ENCODE measurements at places on chromosomes 3 and 15. TPM values are rescaled to one million over a fixed set of nuclear protein-coding genes. Genes with fewer than 3 reads are reported as not detected.

The AHSG gene
- not detected for polyA plus RNA-seq

GRCh38 chr3:64088408-64089205 is 65.3 kb upstream of the PSMD6 start:
- no peaks in the 10 kb centered on the region for H3K27me3 ChIP-seq
- DNase-seq = no peak
- no peaks in the 10 kb centered on the region for H3K36me3 ChIP-seq

- DNase-seq = no peak
- no peak overlapping the region for H3K4me3 ChIP-seq
- no peak overlapping the region for H3K27ac ChIP-seq
- H3K36me3 ChIP-seq = no peaks in the 10 kb centered on the region
- H3K4me1 ChIP-seq = peaks cover 3% of the 10 kb centered on the region
Observed at GRCh38 chr3:112397556-112397955, 64.6 kb downstream of the CD200 start.

GRCh38 chr15:58761010-58761388 is 10.1 kb upstream of the MINDY2 start:
- no peaks in the 10 kb centered on the region for H3K36me3 ChIP-seq
- no peaks in the 10 kb centered on the region for H3K27me3 ChIP-seq
- no peak for DNase-seq
- no peak overlapping the region for H3K4me3 ChIP-seq

The CHDH gene
- polyA plus RNA-seq = 0.03 TPM

The ALPK3 gene
- 0.07 TPM for polyA plus RNA-seq

DNA sequence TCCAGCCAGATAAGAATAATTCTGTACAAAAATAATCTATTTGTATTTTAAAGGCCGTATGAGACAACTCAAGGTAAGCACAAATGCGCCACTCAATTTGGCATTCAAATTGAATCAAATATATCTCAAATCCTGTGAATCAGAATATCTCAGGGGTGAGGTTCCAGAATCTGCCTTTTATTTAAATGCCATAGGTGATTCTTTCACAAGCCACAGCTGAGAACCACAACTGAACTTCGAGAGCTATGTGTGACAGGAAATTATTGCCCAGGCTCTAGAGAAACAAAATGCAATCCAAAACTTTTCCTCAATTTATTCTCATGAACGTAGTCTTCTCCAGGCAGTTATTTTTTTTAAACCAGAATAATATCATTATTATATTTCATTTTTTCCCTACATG is 11.9 kb downstream of the ATP8B4 start:
- peaks cover 16% of the 10 kb centered on the region for H3K4me1 ChIP-seq
- no peaks in the 10 kb centered on the region for H3K36me3 ChIP-seq
- H3K27ac ChIP-seq = peak overlapping the region; percentile 10

- H3K27me3 ChIP-seq = no peaks in the 10 kb centered on the region
- H3K36me3 ChIP-seq = no peaks in the 10 kb centered on the region
- H3K4me3 ChIP-seq = peak overlapping the region; percentile 72
- DNase-seq = peak; percentile 65
- peaks cover 5% of the 10 kb centered on the region for H3K4me1 ChIP-seq
Observed at GRCh38 chr15:77944002-77944867, 133.3 kb downstream of the TBC1D2B start.

GRCh38 chr3:65785065-65785645 is 253.6 kb downstream of the MAGI1 start:
- no peaks in the 10 kb centered on the region for H3K27me3 ChIP-seq
- H3K36me3 ChIP-seq = no peaks in the 10 kb centered on the region
- no peak overlapping the region for H3K27ac ChIP-seq
- DNase-seq = peak; percentile 7

GRCh38 chr3:16378920-16379319 is 113.9 kb downstream of the OXNAD1 start:
- DNase-seq = peak; percentile 31
- H3K27ac ChIP-seq = no peak overlapping the region
- H3K27me3 ChIP-seq = no peaks in the 10 kb centered on the region
- no peak overlapping the region for H3K4me3 ChIP-seq

- no peaks in the 10 kb centered on the region for H3K36me3 ChIP-seq
- no peak overlapping the region for H3K4me3 ChIP-seq
- DNase-seq = no peak
- no peaks in the 10 kb centered on the region for H3K27me3 ChIP-seq
- no peak overlapping the region for H3K27ac ChIP-seq
- no peaks in the 10 kb centered on the region for H3K4me1 ChIP-seq
Observed at GRCh38 chr3:127784865-127785710, 37.2 kb downstream of the MGLL start.

DNA sequence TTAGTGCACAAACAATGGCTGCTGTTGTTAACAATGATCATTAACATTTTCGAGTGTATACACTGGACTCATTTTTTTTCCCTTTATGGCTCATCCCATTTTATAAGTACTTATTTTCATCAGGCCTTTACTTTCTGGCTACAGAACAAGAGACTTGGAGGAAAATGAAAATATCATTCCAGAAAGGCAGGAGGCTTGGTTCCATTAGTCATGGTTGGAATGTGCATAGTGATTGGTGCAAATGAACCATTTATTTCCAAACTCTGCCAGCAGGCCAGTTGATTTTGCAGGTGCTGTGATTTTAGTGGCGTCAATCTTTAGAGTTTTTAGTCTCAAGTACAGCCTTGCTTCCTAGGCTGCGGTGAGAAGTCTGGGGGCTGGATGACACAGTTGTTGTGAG is 151.8 kb downstream of the ITPR1 start:
- no peak overlapping the region for H3K27ac ChIP-seq
- H3K27me3 ChIP-seq = no peaks in the 10 kb centered on the region
- DNase-seq = no peak
- peaks cover 96% of the 10 kb centered on the region for H3K36me3 ChIP-seq
- no peaks in the 10 kb centered on the region for H3K4me1 ChIP-seq

DNA sequence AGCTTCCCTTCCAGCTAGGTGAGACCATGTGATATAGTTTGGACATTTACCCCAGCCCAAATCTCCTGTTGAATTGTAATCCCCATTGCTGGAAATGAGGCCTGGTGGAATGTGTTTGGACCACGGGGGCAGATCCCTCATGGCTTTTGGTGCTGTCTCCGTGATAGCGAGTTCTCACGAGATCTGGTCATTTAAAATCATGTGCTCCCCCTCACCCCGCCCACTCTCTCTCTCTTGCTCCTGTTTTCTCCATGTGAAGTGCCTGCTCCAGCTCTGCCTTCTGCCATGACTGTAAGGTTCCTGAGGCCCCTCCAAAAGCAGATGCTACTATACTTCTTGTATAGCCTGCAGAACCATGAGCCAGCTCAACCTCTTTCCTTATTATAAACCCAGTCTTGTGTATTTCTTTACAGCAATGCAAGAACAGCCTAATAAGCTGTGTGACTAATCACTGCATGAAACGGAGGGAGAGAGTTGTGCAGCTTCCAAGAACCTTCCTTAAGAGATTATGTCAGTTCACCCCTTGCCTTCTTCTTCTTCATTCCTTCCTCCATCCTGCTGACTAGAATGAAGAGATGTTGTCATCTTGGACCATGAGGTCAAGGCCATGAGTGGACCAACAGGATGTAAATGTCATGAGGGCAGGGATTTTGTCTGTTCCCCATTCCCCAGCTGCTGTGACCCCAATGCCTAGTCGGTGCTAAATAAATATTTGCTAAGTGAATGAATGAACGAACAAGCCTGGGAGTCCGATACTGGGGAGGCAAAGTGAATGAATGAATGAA is 91.0 kb downstream of the CPN2 start:
- H3K4me1 ChIP-seq = peaks cover 11% of the 10 kb centered on the region
- H3K27ac ChIP-seq = no peak overlapping the region

DNA sequence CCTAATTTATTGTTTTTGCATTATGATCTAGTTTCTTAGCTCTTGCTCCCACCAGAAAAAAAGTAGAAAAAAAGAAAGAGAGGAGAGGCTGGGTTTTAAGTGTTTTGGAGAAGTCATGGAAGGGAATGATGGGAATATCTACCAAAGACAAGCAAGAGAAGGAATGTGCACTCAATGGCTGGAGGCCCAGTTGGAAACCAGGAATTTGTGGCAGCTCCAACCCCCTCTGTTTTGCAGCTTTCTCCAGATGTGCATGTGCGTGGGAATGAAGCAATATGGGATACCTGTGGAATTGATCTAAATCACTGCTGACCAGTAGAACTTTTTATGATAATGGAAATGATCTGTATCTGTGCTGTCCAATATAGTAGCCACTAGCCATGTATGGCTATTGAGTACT is 27.1 kb downstream of the EIF2AK4 start:
- H3K36me3 ChIP-seq = no peaks in the 10 kb centered on the region
- H3K27ac ChIP-seq = no peak overlapping the region
- H3K4me3 ChIP-seq = no peak overlapping the region
- H3K27me3 ChIP-seq = no peaks in the 10 kb centered on the region

DNA sequence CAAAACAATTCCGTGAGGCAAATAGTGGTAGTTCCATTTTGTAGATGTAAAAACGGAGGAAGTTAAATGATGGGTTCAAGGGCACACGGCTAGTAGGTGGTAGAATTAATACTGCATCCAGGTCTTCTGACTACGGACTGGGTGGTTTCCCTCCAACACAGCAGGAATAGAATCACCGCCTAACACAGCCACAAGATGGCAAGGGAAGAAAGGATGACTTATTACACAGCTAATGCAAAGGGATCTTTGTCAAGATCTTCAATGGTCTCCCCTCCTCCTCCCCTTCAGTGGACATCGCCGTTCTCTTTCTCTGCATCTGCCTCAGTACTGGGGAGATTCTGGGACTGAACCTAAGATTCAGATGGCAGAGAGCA is 524 bp upstream of the TOPBP1 start:
- H3K4me1 ChIP-seq = peaks cover 19% of the 10 kb centered on the region
- H3K4me3 ChIP-seq = peak overlapping the region; percentile 95
- peak overlapping the region; percentile 67 for H3K27ac ChIP-seq
- no peaks in the 10 kb centered on the region for H3K27me3 ChIP-seq

DNA sequence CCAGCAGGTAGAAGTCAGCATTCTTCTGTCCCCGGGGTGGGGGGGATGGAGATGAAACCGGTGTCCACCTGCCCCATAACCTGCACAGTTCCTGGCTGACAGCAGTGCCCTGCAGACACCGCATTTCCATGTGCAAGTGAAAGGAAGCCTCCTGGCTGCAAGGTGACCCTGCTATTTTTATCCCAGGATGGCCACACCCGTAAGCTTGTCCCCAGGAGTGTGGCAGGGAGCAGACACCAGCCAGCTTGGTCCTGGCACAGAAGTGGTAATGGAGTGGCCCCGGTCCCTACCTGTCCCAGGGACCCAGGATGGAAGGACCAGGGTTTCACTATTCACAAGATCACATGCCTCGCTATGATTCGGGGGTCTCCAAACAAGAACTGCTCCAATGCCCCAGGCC is 85.3 kb upstream of the RPL32 start:
- peaks cover 27% of the 10 kb centered on the region for H3K4me1 ChIP-seq
- no peak overlapping the region for H3K27ac ChIP-seq
- no peak overlapping the region for H3K4me3 ChIP-seq
- H3K36me3 ChIP-seq = no peaks in the 10 kb centered on the region
- DNase-seq = no peak

- no peak overlapping the region for H3K4me3 ChIP-seq
- no peaks in the 10 kb centered on the region for H3K36me3 ChIP-seq
- DNase-seq = no peak
- H3K4me1 ChIP-seq = no peaks in the 10 kb centered on the region
Observed at GRCh38 chr3:2908693-2909351, 201.4 kb downstream of the IL5RA start.

The INSYN1 gene
- polyA plus RNA-seq = not detected

- no peaks in the 10 kb centered on the region for H3K36me3 ChIP-seq
- H3K27ac ChIP-seq = no peak overlapping the region
- H3K4me3 ChIP-seq = peak overlapping the region; percentile 76
- peak; percentile 50 for DNase-seq
Observed at GRCh38 chr15:28096670-28097431, 2.3 kb downstream of the OCA2 start.

The KLHL40 gene
- polyA plus RNA-seq = not detected

GRCh38 chr15:78419367-78419766 is 18.6 kb upstream of the IREB2 start:
- no peaks in the 10 kb centered on the region for H3K27me3 ChIP-seq
- no peaks in the 10 kb centered on the region for H3K36me3 ChIP-seq
- no peak overlapping the region for H3K4me3 ChIP-seq
- H3K4me1 ChIP-seq = no peaks in the 10 kb centered on the region
- no peak overlapping the region for H3K27ac ChIP-seq

The MST1R gene
- 1.7 TPM for polyA plus RNA-seq

DNA sequence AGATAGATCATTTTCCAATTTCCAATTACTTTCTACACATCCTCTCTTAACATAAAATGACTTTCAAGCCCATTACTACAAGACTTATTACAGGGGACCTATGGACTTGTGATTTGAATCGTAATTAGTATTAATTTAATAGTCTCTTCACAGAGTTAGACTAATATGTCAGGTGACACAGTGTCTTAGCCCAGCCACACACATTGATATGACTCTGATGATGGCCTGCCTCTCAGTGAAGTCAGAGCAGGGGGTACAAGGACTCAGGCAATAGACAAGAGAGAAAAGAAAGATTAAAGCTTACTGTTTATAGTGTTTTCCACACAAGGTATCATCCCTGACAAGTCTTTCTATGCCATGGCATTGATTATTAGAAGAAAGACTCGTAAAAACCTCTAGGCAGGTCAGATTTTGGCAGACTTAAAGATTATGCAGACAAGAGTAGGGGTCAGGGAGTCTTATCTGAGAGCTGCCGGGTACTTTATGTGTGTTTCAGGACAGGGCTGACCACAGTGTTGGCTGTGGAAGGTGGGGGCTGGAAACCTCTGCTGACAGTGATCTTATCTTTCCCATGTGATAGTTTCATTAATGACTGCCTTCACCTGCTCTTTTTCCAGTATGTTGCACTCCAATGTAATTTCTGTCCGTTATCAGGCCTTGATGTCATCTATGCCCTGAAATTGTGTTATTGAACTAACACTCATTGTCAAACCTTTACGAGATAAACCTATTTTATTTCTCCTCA is 50.1 kb downstream of the B3GALNT1 start:
- no peaks in the 10 kb centered on the region for H3K27me3 ChIP-seq
- H3K36me3 ChIP-seq = no peaks in the 10 kb centered on the region
- DNase-seq = no peak
- no peak overlapping the region for H3K27ac ChIP-seq
- no peaks in the 10 kb centered on the region for H3K4me1 ChIP-seq

The SPRED1 gene
- 0.16 TPM for polyA plus RNA-seq

DNA sequence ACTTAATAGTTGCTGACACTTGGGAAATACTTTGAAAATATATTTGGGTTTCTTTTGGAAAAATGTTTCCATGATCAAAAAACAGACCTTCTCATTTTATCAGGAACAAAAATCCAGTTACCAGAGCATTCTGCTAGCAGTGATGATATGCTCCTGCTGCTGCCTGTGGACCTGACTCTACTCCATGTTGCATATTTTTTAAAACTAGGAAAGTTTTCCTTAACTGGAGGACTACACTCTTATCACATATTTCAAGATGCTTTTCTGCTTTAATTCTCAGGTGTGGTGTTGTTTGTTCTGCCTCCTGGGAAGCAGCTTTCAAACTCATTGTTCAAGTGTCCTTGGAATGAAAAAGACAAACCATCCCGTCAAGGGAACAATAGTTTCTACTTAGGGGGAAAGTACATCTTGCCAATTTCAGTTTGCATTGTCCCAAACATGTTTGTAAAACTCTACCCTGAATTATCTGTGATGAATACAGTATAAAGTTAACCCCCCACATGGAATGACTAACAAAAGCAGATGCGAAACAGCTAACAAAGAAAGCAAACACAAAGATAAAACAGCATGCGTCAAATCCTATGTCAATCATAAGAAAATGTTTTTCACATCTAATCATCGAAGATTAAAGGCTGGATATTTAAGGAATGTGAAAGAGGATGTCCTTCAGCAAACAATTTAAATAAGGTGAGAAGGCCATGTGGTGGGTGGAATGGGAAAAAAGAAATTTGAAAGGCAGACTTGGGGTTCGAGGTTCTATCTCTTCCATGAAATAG is 40.1 kb upstream of the PSMD6 start:
- H3K27ac ChIP-seq = no peak overlapping the region
- H3K4me3 ChIP-seq = no peak overlapping the region
- peaks cover 6% of the 10 kb centered on the region for H3K27me3 ChIP-seq
- no peaks in the 10 kb centered on the region for H3K36me3 ChIP-seq

The GOLGA8J gene
- not detected for polyA plus RNA-seq

Data from B cell (primary cell).